Stimulated activated CD4-positive, alpha-beta T cell treated with anti-CD3 and anti-CD28 coated beads, Interleukin-2, amount 100 ng/mL, for 48 hours (primary cell): ENCODE measurements at places on chromosomes 1 and 21.

GRCh38 chr21:44881198-44881872 is 7.8 kb upstream of the PTTG1IP start:
- DNase-seq: no peak

DNA sequence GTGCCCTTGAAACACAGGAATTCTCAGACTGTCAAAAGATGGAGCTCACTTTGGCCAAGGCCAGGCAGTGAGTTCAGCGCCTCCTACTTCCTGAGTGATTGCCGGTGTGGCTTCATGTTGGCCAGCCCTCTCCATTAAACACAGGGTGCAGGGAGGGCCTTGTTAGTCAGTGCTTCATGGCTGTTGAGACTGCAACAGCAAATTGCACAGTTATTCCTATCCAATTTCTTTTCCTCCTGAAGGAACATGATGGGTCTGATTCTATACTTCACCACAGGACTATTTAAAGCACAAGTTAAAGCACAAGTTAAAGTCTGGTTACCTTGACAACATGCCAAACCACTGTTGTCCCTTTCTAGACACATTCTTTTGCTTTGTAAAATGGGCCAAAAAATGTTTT is 156.6 kb downstream of the SIPA1L2 start:
- DNase-seq: no peak

DNA sequence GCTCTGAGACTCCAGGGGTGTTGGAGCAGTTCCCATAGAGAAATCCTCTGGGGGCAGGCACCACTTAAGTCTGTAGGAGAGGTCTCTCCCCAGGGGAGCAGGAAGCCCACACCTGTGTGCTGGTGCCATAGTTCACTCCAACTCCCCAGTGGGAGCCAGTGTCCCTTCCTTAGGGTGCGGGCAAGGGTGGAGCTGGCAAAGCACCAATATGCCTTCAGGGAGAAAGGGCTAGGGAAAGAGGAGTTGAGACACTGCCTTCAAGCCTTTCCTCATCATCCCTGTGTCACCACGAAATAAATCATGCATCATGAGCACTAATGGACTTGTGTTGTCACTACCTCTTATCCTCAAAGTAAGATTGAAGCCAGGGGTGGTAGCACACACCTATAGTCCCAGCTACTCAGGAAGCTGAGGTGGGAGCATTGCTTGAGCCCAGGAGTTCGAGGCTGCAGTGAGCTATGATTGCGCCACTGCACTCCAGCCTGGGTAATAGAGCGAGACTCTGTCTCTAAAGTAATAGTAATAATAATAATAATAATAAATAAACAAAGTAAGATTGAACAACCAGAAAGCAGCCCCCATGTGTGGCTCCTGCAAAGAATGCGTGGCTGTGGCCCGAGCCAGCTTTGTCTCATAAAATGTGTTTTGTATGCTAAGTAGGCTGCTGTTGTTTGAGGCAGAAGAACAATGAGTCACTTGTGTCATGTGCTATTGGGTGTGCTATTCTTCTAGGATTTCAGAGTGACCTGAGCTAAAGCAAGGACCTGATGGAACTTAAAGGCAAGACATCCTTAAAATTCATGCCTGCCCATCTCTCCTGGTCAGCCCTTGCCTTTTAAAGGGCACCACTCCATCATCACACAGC is 6.7 kb upstream of the TIE1 start:
- no peak for DNase-seq

GRCh38 chr21:31558189-31558961 is 101.1 kb upstream of the SOD1 start:
- DNase-seq: no peak

- peak; percentile 26 for DNase-seq
Measured at GRCh38 chr1:27342391-27342777, 562 bp downstream of the SYTL1 start.

DNA sequence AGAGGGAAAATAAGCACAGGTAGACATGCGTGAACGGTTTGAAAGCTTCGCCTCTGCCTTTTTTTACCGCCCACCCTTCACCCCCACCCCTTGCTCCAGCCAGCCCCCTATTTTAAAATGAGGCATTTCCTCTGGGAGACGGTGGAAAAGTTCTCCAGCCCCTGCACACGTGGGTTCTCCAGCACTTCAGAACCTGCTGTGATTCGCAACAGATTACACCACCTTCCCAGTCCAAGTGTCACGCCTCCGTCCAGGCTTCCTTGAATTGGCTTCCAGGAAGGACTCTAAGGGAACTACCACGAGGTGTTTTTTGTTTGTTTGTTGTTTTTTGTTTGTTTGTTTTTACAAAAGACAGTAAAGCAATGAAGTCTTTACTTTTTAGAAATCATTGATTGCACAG is 2.6 kb downstream of the LRRC7 start:
- no peak for DNase-seq

GRCh38 chr21:27700974-27701614 is 734.2 kb upstream of the ADAMTS5 start:
- DNase-seq: peak; percentile 58

- DNase-seq: no peak
Measured at GRCh38 chr1:25624156-25624555, 7.6 kb downstream of the MAN1C1 start.

- DNase-seq: no peak
Measured at GRCh38 chr1:154837034-154837671, 32.9 kb downstream of the KCNN3 start.

GRCh38 chr1:87295445-87296110 is 33.1 kb upstream of the LMO4 start:
- no peak for DNase-seq

- DNase-seq: no peak
Measured at GRCh38 chr1:119632103-119632490, 16.0 kb downstream of the ZNF697 start.

- no peak for DNase-seq
Measured at GRCh38 chr1:211938561-211938997, 96.8 kb downstream of the INTS7 start.

DNA sequence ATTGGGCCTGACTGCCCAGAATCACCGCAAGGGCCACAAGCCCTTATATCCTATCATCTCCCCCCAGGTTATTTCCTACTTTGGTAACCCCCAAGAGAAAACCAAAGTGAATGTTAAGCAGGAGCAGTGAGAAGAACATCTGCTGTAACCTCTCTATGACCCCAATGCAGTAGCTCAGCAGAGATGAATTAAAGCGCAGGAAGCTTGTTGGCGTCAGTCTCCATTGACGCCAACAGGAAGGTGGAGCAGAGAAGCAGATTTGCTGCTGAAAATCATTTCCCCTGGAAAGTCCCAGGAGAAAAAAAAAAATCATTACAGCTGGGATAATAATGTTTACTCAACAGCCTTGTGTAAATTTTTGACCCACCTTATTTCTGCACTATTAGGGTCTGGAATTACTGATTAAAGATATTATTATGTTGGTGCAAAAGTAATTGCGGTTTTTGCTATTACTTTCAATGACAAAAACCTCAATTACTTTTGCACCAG is 33.2 kb upstream of the FAM163A start:
- no peak for DNase-seq
